ENCODE measurements at places on chromosomes 12 and 14. TPM values are rescaled to one million over a fixed set of nuclear protein-coding genes. Genes with fewer than 3 reads are reported as not detected.

GRCh38 chr14:55425091-55425490 lies 13.5 kb upstream of the ATG14 start:
- DNase-seq: no peak
- H3K27ac ChIP-seq: no peak overlapping the region
- H3K4me3 ChIP-seq: no peak overlapping the region
- H3K4me1 ChIP-seq: peaks cover 2% of the 10 kb centered on the region
- H3K27me3 ChIP-seq: no peaks in the 10 kb centered on the region
- no peaks in the 10 kb centered on the region for H3K36me3 ChIP-seq

DNA sequence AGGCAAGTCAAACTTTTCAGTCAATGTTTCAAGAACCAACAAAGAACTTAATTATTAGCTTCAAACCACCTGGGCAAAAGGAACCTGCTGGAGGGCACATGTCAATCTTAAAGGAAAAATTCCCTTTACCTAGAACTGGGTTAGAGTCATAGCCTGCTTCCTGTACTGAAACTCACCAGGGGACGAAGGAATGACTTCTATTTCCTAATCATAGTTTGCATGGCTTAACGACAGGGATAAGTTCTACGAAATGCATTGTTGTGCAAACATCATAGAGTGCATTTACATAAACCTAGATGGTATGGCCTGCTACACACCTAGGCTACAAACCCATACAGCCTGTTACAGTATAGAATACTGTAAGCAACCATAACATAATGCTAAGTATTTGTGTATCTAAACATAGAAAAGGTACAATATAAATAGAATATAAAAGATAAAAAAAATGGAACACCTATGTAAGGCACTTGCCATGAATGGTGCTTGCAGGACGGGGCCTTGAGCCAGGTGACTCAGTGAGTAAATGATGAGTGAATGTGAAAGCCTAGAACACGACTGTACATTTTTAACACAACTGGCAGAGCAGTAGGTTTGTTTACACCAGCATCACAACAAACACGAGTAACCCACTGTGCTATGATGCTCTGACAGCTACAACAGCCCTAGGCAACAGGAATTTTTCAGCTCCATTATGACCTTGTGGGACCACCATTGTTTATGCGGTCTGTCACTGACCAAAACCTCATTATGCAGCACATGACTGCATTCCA lies 234.9 kb upstream of the CAND1 start:
- no peaks in the 10 kb centered on the region for H3K4me1 ChIP-seq
- H3K27ac ChIP-seq: no peak overlapping the region
- H3K4me3 ChIP-seq: no peak overlapping the region
- no peak for DNase-seq
- H3K36me3 ChIP-seq: no peaks in the 10 kb centered on the region
- no peaks in the 10 kb centered on the region for H3K27me3 ChIP-seq

- H3K4me3 ChIP-seq: no peak overlapping the region
- DNase-seq: no peak
- H3K27me3 ChIP-seq: no peaks in the 10 kb centered on the region
- H3K4me1 ChIP-seq: no peaks in the 10 kb centered on the region
- H3K27ac ChIP-seq: no peak overlapping the region
These were observed 256.8 kb upstream of the GARIN6 start for GRCh38 chr12:99390707-99391106.

GRCh38 chr12:5989621-5990020 lies 44.6 kb upstream of the ANO2 start:
- no peaks in the 10 kb centered on the region for H3K27me3 ChIP-seq
- no peak overlapping the region for H3K27ac ChIP-seq
- H3K36me3 ChIP-seq: no peaks in the 10 kb centered on the region
- peaks cover 13% of the 10 kb centered on the region for H3K4me1 ChIP-seq
- no peak for DNase-seq
- H3K4me3 ChIP-seq: no peak overlapping the region

- H3K27me3 ChIP-seq: no peaks in the 10 kb centered on the region
- H3K4me1 ChIP-seq: peaks cover 51% of the 10 kb centered on the region
- peaks cover 29% of the 10 kb centered on the region for H3K36me3 ChIP-seq
- DNase-seq: no peak
- H3K4me3 ChIP-seq: no peak overlapping the region
These were observed 7.3 kb downstream of the ERBB3 start for GRCh38 chr12:56087220-56087619.

GRCh38 chr12:32255588-32255987 lies 143.8 kb upstream of the FGD4 start:
- H3K27ac ChIP-seq: no peak overlapping the region
- H3K4me3 ChIP-seq: no peak overlapping the region
- H3K36me3 ChIP-seq: no peaks in the 10 kb centered on the region
- DNase-seq: no peak
- no peaks in the 10 kb centered on the region for H3K27me3 ChIP-seq

GRCh38 chr14:75794615-75795038 lies 133.6 kb downstream of the TTLL5 start:
- H3K4me3 ChIP-seq: no peak overlapping the region
- peaks cover 1% of the 10 kb centered on the region for H3K36me3 ChIP-seq
- no peak overlapping the region for H3K27ac ChIP-seq
- H3K4me1 ChIP-seq: no peaks in the 10 kb centered on the region

DNA sequence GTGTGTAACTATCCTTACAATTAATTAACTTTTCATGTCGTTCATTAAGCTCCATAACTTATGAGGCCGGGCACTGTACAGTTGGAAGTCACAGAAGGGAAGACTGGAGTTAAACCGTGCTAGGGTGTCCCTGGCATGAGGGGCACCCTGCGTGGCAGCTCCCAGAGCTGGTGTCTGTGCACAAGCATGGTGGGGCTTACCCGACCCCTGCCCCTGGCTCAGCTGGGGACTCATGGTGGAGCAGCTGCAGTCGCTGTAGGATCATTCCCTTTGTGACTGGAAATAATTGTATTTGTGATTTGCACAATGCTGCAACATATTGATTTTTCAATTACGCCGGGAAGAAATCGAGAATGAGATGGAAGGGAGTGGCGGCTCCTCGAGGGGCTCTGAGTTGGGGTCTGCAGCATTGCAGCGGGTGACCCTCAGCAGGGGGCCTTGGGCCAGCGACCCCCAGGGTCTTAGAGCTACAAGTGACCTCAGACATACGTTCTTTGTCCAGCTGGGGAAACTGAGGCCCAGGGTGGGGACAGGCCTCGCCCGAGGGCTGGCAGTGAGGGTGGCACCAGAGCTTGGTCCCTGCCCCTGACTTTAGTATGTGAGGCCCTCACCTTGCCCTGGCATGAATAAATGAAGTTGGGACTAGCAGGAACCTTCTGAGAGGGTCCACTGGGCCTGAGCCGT lies 125.4 kb downstream of the KIF26A start:
- no peak overlapping the region for H3K4me3 ChIP-seq
- H3K36me3 ChIP-seq: no peaks in the 10 kb centered on the region
- DNase-seq: no peak
- H3K4me1 ChIP-seq: no peaks in the 10 kb centered on the region
- peaks cover 2% of the 10 kb centered on the region for H3K27me3 ChIP-seq

DNA sequence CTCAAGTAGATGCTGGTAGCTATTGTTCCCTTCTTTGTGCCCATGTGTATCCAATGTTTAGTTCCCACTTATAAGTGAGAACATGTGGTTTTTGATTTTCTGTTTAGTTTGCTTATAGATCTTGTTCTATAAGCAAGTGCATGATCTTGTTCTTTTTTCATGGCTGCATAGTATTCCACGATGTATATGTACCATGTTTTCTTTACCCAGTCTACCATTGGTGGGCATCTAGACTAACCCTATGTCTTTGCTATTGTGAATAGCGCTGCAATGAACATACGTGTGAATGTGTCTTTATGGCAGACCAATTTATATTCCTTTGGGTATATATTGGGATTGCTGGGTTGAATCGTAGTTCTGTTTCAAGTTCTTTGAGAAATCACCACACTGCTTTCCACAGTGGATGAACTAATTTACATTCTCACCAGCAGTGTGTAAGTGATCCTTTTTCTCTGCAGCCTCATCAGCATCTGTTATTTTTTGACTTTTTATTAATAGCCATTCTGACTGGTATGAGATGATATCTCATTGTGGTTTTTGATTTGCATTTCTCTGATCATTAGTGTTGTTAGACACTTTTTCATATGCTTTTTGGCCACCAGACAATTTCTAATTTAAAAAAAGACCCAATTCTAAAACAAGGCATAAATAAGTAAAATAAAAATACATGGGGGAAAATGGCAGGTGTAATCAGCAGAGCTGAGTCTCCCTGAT lies 50.6 kb downstream of the CPM start:
- DNase-seq: no peak
- no peaks in the 10 kb centered on the region for H3K27me3 ChIP-seq
- no peaks in the 10 kb centered on the region for H3K36me3 ChIP-seq

GRCh38 chr14:50394713-50395112 lies 2.0 kb downstream of the CDKL1 start:
- no peak overlapping the region for H3K4me3 ChIP-seq
- no peak for DNase-seq
- no peaks in the 10 kb centered on the region for H3K36me3 ChIP-seq
- peaks cover 59% of the 10 kb centered on the region for H3K4me1 ChIP-seq
- H3K27me3 ChIP-seq: no peaks in the 10 kb centered on the region

- no peaks in the 10 kb centered on the region for H3K4me1 ChIP-seq
- H3K27ac ChIP-seq: no peak overlapping the region
- H3K27me3 ChIP-seq: peaks cover 4% of the 10 kb centered on the region
These were observed 23.4 kb upstream of the SFSWAP start for GRCh38 chr12:131687346-131688125.

DNA sequence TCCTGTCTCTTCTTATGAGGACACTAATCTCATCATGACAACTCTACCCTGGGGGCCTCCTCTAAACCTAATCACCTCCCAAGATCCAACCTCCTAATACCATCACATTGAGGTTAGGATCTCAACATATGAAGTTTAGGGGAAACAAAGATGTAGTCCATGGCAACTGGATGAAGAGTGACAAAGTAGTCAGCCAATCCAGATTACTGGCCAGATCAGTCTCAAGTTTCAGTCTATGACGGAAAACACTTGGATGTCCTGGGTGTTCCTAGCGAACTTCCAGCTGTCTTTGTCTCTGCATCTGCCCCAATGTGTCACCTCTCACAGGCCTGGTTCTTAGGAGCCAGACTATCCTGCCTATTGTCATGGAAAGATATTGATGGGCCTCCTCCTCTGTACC lies 630.8 kb downstream of the AACS start:
- H3K27me3 ChIP-seq: no peaks in the 10 kb centered on the region
- H3K36me3 ChIP-seq: no peaks in the 10 kb centered on the region
- no peak overlapping the region for H3K4me3 ChIP-seq
- no peaks in the 10 kb centered on the region for H3K4me1 ChIP-seq
- no peak for DNase-seq

- no peak for DNase-seq
- H3K4me3 ChIP-seq: no peak overlapping the region
- H3K27ac ChIP-seq: no peak overlapping the region
- peaks cover 4% of the 10 kb centered on the region for H3K27me3 ChIP-seq
- H3K4me1 ChIP-seq: no peaks in the 10 kb centered on the region
These were observed 19.3 kb upstream of the NCOR2 start for GRCh38 chr12:124586756-124587155.

DNA sequence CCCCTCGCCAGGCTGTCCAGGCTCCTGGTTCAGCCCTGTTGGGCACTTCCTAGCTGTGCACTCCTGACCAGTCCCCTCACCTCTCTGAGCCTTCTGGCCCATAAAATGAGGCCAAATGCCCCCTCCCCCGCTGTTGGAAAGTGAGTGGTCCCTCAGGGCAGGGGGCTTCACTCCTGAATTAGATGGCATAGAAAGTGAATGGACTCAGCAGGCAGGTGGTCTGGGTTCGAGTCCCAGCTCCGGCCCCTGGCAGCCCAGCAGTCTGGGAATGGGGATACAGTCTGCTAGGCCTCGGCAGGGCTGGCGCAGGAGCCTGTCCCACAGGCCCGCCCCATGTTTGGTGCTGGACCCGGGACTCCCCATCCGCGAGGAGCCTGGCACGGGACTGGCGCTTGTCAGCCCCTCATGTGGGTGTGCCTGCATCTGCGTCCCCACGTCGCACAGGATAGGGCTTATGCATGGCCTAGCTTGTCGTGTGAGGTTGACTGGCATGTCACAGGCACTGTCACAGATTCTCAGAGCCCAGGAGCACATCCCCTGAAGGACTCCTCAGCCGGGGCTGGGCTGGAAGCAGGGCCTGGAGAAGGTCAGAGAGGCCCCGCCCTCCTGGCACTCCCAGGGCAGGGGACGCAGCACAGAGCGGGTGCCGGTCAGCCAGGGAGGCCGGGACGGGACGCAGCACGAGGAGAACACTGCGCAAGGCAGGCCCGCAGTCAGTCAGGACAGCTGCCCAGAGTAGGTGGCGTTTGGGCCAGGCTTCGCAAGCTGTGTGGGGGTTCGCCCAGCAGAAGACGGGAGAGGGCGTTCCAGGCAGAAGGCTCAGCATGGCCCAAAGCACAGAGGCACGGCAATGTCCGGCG lies 40.5 kb downstream of the DIO3 start:
- DNase-seq: no peak
- no peak overlapping the region for H3K4me3 ChIP-seq
- H3K27ac ChIP-seq: no peak overlapping the region
- no peaks in the 10 kb centered on the region for H3K4me1 ChIP-seq

GRCh38 chr12:1835211-1836131 lies 15.1 kb downstream of the LRTM2 start:
- DNase-seq: no peak
- no peak overlapping the region for H3K4me3 ChIP-seq
- no peak overlapping the region for H3K27ac ChIP-seq
- H3K36me3 ChIP-seq: no peaks in the 10 kb centered on the region
- peaks cover 6% of the 10 kb centered on the region for H3K27me3 ChIP-seq
- peaks cover 56% of the 10 kb centered on the region for H3K4me1 ChIP-seq

- peaks cover 3% of the 10 kb centered on the region for H3K36me3 ChIP-seq
- no peaks in the 10 kb centered on the region for H3K27me3 ChIP-seq
- H3K4me1 ChIP-seq: peaks cover 42% of the 10 kb centered on the region
- DNase-seq: no peak
These were observed 16.6 kb upstream of the LRTM2 start for GRCh38 chr12:1803736-1804135.

DNA sequence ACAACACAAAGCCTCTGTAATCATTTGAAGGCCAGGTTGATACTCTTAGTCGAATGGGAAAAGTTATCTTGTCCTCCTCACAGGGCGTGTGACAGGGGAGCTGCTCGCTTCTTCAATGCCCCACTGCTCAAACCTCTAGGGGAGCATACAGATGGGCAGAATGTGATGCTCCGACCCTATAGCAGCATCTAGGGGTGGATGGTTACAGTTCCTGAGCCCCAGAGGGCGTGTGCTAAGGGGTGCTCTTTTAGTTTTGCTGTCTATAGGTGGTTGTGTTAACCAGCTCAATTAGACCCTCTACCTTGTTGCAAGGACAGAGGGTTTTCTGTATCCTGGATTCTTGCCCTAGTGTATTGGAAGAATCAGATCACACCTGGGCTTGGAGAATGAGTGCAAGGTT lies 47.8 kb downstream of the HSD17B6 start:
- no peak overlapping the region for H3K4me3 ChIP-seq
- no peaks in the 10 kb centered on the region for H3K36me3 ChIP-seq
- no peak overlapping the region for H3K27ac ChIP-seq
- DNase-seq: no peak
- H3K27me3 ChIP-seq: peaks cover 20% of the 10 kb centered on the region
- no peaks in the 10 kb centered on the region for H3K4me1 ChIP-seq

The DDN gene
- 0.51 TPM for total RNA-seq

The SLC10A1 gene
- not detected for total RNA-seq

The C1S gene
- 18.2 TPM for total RNA-seq

The C14orf39 gene
- total RNA-seq: not detected

The CARMIL3 gene
- total RNA-seq: 0.27 TPM

The TAS2R10 gene
- not detected for total RNA-seq

The TGM1 gene
- total RNA-seq: 3.2 TPM

The CCDC38 gene
- total RNA-seq: 0.18 TPM

The MGST1 gene
- total RNA-seq: 119 TPM

The ERP27 gene
- total RNA-seq: 5.1 TPM

The CACNA1C gene
- total RNA-seq: not detected

The KCNMB4 gene
- 0.84 TPM for total RNA-seq

The NFATC4 gene
- 0.04 TPM for total RNA-seq

The PTGR2 gene
- total RNA-seq: 4.3 TPM

The SCAF11 gene
- 38.3 TPM for total RNA-seq

The CLEC6A gene
- total RNA-seq: not detected

The COPZ1 gene
- total RNA-seq: 201 TPM
